ENCODE measurements at places on chromosomes 3 and 15.

- no peak for DNase-seq
Measured at GRCh38 chr3:196638861-196639482, 522 bp upstream of the NRROS start.

DNA sequence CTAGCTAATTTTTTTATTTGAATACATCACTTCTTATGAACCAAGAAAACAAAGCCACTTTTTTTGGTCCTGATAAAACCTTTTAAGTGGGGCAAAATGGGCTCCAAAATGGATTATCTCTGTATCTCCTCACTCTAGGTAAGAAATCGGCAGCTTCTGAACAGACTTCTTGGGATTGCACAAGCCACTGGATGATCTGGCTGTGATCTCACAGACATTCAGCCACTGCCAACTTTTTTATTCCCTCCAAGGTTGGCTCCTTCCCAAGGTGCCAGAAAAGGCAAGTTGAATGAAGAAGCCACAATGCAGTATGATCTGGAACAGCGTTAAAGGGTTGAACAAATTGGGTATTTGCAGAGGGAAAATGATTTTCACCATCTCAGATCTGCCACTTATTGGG lies 73.2 kb downstream of the PRICKLE2 start:
- DNase-seq, result no peak

DNA sequence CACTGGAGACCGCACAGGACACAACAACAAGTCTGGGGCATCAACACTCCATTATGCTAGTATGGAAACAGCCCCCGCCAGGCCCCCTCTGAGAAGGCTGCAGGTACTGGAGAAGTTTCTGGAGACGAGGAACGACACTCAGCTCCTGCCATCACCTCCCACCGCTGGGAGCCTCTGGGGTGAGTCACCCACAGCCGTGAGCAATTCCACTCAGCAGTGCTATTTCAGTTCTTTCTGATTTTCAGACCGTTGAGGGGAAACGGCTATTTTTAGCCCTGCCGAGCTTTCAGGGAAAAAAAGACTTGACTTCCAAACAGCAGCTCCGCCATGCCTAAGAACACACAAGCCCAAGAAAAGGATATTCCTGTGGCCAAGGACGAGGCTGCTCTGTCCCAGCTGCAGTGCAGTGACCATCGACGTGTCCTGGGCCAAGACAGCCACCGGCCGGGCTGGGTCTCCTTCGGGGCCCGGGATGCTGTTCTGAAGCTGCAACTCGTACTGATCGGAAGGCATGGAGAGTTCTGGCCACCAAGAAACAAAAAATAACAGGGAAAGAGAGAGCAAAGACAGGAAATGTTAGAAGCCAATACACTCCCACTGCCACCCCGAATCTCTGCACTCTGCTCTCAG lies 40.8 kb downstream of the NUP210 start:
- no peak for DNase-seq

- DNase-seq, result no peak
Measured at GRCh38 chr3:104460477-104461406, 906.0 kb upstream of the ALCAM start.

DNA sequence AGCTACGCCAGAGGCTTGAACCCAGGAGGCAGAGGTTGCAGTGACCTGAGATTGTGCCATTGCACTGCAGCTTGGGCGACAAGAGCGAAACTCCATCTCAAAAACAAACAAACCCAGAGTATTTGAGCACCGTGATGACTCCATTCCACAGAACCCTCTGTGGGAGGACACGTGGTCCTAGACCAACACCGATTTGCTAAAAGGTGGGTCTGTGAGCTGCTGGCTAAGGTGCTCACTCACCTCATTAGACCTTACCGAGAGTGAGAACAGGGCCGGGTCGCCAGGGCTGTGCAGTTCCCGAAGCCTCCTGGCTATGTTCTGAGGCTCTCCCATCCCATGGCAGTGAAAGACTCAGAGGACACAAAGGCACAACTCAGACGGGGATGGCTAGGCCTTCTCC lies 17.9 kb downstream of the ABHD2 start:
- DNase-seq, result no peak

DNA sequence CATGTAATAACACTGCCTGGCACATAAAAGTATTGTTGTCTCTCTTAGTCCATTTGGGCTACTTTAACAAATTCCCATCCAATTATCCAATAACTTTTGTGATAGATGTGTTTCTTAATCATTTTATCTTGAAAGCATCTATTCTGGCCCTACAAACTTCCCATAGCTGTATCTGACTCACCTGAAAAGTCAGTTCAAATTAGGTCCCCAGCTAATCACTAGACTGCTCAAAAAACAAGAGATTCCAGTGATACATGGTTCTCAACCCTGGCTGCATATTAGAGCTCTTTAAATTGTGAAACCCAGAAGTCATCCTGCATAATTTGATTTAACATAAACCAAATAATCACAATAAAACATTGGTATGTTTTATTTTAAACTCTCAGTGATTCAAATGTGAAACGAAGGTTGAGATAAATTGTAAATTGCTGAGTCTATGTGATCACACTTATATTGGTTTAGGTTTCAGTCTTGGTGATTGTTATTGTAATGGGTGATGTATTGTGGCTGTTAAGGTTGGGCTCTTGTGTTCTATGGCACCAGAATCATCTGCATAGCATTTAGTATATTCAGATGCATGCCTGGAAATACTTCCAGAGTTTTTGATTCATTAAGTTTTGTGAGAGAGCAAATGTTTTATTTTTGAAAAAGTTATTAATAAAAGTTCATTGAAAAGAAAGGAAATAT lies 268.9 kb upstream of the KCNMB2 start:
- no peak for DNase-seq

GRCh38 chr3:125207507-125207906 lies 5.0 kb downstream of the SLC12A8 start:
- DNase-seq, result no peak

DNA sequence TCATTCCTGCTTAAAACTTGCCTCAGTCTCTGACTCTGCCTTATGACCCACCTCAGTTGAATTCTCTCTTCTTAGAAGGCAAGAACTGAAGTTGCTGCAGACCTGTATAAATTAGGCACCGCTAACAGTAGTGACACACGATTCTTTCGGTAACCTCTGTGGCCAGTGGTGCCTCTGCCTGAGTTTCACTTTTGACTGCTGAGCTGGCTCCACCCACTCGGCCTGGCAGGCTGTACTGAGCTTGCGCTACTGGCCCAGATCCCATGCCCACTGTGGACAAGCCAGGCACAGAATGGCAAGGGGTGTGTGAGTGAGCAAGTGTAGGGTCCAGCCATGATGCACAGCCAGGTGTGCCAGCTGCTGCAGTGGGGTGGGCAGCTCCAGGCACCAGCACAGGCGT lies 19.1 kb upstream of the EIF1B start:
- no peak for DNase-seq

DNA sequence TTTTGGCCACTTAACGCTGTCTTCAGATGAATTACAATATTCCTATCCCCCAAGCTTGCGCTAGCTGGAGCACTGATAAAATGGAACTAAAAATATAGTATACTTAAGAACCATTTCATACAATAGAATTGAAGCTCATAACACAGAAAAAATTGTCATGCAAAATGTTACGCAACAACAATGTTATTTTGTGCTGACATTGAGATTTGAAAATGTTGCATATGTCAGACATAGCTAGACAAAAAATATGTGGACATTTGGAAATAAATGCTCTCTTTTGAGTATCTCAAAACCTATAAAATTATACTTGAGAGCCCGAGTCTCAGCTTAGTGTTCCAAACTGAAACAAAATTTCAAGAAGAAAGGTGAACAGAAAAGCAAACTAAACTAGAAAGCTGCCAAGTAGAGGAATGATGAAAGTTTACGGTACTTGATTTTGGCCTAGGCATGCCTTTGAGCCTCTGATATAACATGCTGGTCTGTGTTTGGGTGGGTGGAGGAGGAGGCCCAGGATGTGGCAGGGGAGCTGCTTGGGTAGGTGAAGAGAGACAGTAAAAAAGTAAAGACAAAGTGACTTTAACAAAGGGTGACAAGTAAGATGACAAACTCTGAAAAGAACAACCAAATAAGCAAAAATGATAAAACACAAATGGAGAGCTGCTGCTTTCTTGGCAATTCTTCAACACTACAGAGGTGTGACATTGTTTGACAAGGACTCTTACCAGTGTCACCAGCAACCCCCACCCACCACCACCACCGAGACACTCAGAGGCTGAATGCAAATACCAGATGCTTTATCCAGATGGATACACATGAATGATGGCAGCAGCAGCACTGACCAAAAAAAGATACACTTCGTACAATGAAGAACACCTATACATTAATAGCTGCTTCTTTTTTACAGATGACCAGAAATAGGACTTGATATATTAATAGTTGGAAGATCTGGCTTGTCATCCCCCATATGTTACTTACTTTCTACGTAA lies 129.3 kb upstream of the FEZF2 start:
- no peak for DNase-seq

DNA sequence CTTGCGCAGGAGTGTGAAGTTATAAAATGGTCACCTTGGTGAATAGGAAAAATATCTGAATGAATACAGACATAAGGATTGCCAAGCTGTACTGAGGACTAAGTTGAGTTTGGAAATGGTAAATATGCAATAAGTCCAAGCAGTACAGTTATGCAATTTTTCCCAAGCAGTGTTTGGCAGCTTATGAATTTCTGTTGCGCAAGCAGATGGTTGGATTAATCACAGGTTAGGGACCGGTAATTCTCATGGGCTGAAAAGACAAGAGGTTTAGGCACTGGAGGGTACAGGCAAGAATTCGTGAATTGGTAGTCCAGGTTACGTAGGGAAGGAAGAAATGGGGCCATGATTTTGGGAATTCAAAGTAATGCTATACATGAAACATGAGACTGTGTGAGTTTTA lies 210.3 kb downstream of the RAP2B start:
- DNase-seq, result no peak

DNA sequence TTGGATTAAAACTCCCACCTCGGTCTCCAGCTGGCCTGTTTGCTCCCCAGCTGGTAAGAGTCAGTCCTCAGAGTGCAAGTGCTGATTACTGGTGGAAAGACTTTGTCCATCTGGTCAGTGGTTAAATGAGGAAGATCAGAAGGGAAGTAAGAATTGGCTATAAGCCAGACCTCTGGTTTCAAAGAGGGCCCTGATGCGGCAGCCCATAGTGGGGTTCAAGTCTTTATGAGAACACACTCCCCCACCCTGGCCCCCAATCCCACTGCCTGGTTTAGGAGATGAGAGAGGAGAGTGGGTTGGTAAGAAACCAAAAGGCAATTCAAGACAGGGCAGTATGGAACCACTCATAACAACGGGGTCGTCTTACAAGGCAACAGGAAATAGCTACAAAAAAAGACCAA lies 65.0 kb downstream of the FRMD4B start:
- no peak for DNase-seq

DNA sequence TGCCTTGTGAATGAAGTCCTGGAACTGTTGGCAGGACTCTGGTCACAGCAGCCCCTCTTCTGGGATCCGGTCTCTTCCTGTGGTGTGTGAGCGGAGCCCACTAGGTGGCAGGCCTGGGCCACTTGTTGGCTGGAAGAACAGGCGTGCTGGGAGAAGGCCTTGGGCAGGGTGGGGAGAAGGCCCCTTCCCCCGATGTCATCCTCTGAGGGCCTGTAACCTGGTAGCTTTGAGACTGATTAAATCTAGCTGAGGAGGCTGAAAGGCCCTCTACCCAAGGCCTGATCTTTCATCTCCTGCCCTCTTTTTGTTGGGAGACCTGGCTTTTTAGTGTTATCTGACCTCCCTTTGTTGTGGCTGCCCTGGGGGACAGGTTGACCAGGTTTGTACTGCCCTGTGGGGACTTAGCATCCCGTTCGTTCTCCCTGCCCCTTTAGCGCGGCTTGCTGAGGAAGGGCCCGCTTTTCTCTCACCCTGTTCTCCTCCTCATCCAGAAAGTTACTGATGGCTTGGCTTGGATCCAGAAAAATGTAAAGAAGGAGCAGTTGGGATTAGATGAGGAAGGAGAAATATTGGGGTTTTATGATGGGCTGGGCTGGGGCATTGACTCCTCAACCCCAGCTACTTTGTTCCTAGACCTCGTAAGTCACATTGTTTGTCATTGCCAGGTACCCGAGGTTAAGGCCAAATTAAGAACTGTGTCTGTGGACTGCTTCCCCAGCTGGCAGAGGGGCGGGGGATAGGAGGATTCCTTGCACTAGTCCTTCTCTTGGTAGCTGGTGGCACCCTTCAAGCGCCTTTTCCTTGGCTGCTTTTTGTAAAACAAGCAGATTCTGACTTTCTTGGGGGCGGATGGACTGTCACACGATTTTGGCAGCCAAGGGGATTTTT lies 48.5 kb downstream of the CHCHD6 start:
- peak; percentile 46 for DNase-seq

GRCh38 chr3:131353016-131353877 lies 28.3 kb upstream of the NUDT16 start:
- no peak for DNase-seq

- DNase-seq, result peak; percentile 26
Measured at GRCh38 chr3:171829841-171830517, 13.2 kb upstream of the TMEM212 start.

DNA sequence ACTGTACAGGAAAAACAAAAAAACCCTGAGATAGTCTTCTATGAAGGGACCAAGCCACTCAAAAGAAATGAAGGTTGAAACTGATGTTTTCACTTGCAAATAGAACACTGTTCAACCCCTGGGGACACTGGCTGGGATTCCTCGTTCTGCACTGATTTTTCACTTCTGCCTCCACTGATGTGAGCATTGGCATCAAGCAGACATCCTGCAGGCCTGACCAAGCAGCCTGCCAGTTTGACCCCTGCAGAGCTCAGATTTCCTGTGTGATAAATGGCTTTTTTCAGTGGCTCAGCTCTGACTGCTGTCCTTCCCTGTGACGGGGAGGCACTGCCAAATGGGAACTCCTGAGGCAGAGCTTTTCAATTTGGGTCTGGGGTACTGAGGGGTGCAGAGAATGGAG lies 50.0 kb downstream of the RASGRP1 start:
- DNase-seq, result no peak

GRCh38 chr3:166351461-166351860 lies 514.2 kb upstream of the BCHE start:
- no peak for DNase-seq

- no peak for DNase-seq
Measured at GRCh38 chr3:164267053-164267452, 811.2 kb downstream of the SI start.

DNA sequence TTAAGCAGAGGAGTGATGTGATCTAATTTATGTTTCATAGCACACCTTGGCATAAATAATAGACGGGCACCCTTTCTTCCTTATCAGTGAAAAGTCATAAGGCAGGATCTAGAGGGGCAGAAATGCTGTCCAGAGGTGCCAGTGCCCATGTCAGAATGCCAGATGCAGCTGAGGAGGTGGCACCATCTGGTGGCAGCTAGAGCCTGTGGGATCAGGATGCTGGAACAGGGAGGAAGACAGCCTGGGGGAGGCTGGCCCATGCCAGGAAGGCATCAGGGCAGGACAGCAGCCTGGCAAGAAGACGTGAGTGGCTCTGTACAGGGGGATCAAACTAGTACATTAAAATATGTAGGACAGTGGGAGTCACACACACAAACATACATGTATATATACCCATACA lies 16.5 kb downstream of the MYH15 start:
- DNase-seq, result no peak

Data from NCI-H1930 (cell line).